ENCODE measurements at places on chromosomes 12 and 14.
A peak's percentile ranks its signal among the peaks of the same experiment; 100 is the strongest.

- no peak for DNase-seq
These were observed 6.0 kb downstream of the EID3 start for GRCh38 chr12:104309446-104309993.

- no peak for DNase-seq
These were observed 11.0 kb downstream of the OTX2 start for GRCh38 chr14:56799343-56799645.

DNA sequence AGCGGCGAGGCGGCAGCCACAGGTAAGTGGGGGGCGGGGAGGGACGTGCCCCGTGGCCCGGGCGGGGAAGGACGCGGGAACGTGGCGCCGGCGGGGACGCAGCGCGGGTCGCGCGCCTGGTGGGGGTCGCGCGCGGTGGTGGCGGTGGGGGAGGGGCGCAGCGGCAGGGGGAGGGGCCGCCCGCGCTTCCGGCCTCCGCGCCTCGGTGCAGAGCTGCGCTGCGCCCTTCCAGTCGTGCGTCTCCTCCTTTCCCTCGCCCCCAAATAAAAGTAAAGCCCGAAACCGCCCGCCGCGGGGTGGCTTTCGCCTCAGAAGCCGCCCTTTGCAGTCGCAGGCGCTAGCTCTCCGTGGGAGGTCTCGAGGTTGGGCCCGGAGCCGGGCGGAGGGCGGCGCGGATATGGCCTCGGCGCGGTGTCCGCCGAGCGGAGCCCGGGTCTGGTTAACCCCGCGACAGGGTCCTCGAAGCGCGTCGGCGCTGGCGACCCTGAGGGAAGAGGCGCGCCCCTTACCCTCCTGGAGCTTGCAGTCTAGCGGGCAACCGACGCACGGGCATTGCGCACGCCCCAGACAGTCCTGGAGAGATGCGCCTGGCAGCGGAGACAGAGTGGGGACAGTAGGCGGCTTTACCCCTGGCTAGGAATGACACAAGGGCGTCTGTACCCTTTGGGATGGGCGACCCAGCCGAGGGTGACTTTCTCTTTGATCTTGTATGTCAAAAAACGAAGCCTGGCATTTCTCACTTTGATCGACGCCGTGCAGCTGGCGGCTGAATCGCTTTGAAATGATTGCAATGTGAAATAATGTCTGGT, 589 bp downstream of the ATF1 start:
- peak; percentile 23 for DNase-seq

GRCh38 chr12:69613351-69613750, 2.6 kb upstream of the LRRC10 start:
- no peak for DNase-seq

GRCh38 chr12:57156701-57157403, 9.4 kb upstream of the LRP1-AS start:
- DNase-seq: no peak

DNA sequence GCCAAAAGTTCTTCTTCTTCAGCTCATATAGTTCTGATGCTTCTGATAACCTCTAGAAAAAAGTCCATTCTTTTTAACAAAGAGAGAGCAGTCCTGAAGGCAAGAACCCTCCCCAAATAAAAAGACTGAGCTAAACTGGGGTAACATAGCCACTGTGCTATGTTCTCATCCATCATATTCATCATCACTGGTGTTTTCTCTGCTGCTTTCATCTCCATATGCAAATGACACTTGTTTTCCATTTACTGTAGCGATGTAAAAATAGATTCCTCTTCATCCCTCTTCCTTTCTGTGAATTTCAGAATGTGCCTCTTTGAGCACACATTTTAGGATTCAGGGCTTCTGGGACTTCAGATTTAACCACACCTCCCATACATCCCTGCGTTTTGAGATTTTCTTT, 44.9 kb downstream of the GSC start:
- DNase-seq: no peak

DNA sequence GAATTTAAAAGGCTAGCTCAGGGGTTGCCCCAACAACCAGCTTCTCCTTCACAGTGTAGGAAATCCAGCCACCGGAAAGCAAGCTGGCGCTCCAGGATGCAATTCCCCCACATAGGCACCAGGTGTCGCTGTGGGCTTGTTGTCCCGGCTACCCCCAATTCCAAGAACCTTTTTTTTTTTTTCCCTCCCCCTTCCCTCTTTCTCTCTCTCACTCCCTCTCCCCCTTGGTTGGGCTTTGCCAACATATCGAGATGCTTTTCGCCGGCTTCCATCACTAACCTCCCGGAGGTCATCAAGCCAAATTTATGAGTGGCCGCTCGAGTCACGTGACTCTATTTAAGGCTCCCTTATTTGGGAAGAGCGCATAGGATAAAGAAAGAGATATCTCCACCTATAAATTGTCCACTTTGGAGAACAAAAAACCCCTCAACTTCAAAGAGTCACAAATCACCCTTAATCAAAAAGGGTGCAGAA, at the start of gene HOXC5:
TSS of gene HOXC5 (plus strand) at position 424 of the 474 bp plus-strand sequence. CDS start 73 bp downstream, outside the sequence.
- DNase-seq: peak; percentile 49

- no peak for DNase-seq
These were observed 51.9 kb upstream of the TBX3 start for GRCh38 chr12:114735680-114736374.

- peak; percentile 96 for DNase-seq
These were observed 85.3 kb downstream of the SAMD4A start for GRCh38 chr14:54652188-54652587.

- DNase-seq: no peak
These were observed 21.8 kb downstream of the CHST11 start for GRCh38 chr12:104478396-104479122.
